ENCODE measurements at places on chromosomes 16 and 17.

DNA sequence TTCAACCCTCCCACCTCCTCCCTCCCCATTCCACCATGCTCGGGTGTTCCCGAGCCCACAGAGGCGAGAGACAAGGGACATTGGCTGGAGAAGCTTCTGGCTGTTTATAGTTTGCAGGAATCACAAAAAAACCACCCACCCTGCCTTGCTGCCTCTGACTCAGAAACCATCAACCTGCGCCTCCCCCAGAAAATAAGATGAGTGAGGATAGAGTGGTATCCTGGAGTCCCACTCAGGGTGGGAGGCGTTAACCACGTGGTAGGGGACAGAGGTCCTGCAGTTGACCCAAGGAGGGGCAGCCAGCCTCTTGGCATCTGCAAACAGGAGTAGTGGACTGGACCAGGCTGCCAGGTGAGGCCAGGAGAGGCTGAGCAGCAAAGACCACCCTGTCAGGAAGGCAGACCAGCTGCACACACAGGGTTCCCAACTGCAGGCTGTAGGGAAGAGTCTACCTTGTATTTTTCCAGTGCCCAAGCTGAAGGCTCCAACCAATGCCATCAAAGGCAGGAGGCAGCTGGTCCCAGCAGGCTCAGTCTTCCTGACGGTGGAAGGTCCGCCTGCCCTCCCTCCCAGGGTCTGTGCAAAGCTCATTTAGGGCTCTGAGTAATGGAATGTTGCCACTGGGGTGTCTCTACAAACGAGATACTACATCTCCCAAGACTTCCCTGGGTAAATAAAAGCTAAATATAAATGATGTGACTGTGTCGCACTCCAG is 201.5 kb upstream of the TNRC6C start:
- DNase-seq = no peak

GRCh38 chr16:9661336-9662017 is 520.8 kb downstream of the GRIN2A start:
- DNase-seq = no peak

- DNase-seq = peak; percentile 65
These were observed 83.8 kb upstream of the CCL2 start for GRCh38 chr17:34171245-34171818.

DNA sequence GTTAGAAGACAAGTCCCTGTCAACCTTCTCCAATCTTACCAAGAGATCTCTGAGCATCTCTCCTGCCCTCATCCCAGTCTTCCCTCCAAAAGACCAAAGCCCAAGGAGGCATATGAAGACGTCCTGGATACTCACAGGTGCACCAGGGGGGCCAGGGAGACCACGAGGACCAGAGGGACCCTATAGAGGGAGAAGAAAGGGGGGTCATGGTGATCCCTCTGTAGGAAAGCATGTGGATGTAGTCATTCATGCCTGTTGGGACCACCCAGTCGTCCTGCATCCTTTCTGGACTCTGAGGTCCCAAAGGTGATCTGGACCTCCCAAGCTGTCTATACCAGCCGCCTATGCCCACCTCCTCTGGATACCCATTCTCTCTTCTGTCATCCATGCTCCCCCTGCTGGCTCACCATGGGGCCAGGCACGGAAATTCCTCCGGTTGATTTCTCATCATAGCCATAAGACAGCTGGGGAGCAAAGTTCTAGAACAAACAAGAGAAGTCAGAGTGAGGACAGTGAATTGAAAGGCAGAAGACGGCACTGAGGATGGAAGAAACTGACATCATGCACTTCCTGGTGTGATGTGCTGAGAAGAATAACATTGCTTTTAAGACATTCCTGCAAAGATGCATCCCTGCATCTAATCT is 3.3 kb downstream of the COL1A1 start:
- DNase-seq = peak; percentile 69

- no peak for DNase-seq
These were observed 6.2 kb downstream of the COL1A1 start for GRCh38 chr17:50194934-50195865.

- DNase-seq = no peak
These were observed 432.2 kb upstream of the KIF2B start for GRCh38 chr17:53390575-53390974.

DNA sequence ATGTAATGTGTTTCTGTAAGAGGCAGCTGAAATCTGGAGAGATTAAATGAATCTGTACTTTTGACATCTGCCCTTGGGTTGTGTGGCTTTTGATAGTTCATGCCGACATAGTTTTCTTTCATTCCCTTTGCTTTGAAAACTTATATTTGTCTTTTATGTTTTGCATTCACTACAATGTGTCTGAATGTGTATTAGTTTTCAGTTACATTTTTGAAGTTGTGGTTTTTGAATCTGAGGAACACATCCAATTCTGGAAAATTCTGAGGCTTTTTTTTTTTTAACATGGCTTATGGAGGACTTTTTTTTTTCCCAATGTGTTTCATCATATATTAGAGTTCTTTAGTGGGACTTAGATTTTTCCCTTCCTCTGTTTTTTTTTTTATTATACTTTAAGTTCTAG is 683.7 kb upstream of the SOX9 start:
- DNase-seq = no peak

DNA sequence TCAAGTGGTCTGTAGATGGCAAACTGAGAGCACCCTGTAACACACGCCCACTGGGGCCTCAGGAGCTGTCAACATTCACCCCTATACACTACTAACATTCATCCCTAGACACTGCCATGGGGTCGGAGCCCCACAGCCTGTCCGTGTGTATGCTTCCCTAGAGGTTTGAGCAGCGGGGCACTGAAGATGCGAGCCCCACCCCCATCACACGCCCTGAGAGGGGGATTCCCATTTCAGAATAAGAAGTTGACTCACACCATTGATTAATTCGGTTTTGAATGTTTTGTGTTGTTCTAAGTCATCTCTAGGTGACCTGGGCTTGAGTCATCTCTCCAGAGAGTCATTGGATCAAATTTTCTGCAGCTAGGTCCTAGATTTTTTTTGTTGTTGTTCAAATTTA is 37.3 kb upstream of the MMD start:
- DNase-seq = peak; percentile 70

DNA sequence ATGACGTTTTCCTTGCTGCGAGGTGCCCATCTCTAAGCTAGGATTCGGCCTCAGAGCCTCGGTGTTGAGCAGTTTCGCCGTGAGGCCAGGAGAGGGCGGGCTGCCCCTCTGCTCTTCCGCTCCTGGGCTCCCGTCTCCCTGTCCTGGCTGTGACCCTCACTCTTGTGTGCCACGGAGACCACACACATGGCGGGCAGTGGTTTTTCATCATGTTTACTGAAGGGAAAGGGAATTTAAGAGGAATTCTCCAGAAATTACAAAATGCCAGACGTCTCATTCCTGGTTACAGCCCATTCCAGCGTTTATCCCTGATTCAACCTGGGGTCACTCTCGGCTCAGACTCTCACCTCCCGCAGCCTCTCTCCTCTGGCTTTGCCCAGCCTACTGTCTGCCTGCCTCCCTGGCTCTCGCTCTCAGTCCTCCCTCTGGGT is 96.8 kb upstream of the ELAC2 start:
- peak; percentile 13 for DNase-seq

DNA sequence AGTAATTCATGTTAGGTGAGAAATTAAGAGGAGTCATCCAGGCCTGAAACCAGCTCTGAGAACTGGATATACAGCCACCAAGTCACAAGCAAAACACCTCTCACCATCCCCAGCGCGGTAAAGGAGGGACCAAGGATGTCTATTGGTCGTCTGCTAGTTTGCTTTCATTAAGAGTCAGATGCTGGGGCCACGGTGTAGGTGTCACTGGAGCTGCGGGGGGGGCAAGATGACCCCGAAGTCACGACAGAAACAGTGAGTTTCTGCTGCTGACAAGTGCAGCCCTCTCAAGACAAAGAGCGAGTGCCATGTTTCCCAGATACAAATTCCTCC is 790 bp downstream of the NCBP3 start:
- peak; percentile 61 for DNase-seq

GRCh38 chr17:59620518-59621259 is 994 bp downstream of the CLTC start:
- DNase-seq = peak; percentile 69

DNA sequence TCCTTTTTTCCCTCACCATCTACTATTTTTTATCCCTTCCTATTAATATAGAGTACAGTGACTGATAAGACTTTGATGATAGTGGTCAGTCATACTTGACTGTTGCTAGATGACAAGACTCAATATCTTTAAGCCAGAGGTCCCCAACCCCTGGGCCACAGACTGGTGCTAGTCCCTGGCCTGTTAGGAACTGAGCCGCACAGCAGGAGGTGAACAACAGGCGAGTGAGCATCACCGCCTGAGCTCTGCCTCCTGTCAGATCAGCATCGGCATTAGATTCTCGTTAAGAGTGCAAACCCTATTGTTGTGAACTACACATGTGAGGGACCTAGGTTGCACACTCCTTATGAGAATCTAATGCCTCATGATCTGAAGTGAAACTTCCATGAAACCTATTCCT is 341.3 kb downstream of the BCAS3 start:
- DNase-seq = no peak

DNA sequence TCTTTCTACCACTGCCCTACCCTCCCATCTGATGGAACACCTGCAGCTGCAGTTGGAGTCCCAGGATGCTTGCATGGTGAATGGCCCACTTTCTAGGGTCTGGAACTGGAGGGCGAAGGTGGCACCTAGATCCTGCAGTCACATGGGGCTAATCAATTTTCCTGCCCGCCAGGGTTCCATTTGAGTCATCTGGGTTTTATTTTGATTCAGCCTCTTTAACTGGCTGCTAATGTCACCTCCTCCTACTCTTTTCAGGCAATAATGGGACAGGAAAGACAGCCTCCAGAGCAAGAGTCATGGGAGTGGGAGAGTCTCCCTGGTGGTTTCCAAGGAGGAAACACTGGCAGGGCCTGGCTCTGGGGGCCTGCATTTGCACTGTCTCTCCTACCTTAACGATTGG is 3.8 kb upstream of the TBKBP1 start:
- DNase-seq = no peak

DNA sequence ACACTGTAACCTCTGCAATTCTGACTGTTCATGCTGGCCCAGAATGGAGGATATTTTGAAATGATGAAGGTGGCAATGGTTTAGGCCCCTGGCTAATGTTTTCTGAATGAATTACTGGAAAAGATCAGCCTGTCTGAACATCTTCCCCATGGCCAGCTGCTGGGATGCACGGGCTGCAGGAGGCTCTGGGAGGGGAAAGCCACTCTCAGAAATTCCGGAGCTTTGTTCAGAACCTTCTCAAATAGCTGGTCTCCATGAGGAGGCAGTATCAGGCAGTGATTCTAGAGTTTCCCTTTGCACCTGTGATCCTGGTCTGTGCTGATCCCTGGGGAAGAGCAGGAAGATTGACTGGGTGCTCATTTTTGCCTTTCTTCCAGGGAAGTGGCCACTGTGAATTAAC is 5.0 kb downstream of the SLC6A2 start:
- DNase-seq = no peak

DNA sequence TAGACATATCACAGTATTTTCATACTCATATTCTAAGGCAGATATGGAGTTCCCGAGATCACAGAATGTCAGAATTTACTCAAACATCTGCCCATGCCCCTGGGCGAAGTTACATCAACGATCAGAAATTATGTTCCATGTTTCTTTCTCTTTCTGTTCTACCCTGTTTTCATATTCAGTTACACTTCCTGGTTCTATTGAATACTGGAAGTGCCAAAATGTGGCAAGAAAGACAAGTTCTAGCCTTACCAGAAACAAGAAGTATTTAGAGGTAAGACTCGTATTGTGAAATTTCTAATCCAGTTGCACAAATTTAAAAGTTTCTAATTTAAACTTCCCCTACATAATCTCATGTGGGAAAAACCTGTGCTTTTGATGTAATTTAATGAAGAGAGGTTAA is 36.1 kb downstream of the KCNJ2 start:
- DNase-seq = peak; percentile 3

GRCh38 chr17:53166731-53167130 is 656.0 kb upstream of the KIF2B start:
- no peak for DNase-seq

DNA sequence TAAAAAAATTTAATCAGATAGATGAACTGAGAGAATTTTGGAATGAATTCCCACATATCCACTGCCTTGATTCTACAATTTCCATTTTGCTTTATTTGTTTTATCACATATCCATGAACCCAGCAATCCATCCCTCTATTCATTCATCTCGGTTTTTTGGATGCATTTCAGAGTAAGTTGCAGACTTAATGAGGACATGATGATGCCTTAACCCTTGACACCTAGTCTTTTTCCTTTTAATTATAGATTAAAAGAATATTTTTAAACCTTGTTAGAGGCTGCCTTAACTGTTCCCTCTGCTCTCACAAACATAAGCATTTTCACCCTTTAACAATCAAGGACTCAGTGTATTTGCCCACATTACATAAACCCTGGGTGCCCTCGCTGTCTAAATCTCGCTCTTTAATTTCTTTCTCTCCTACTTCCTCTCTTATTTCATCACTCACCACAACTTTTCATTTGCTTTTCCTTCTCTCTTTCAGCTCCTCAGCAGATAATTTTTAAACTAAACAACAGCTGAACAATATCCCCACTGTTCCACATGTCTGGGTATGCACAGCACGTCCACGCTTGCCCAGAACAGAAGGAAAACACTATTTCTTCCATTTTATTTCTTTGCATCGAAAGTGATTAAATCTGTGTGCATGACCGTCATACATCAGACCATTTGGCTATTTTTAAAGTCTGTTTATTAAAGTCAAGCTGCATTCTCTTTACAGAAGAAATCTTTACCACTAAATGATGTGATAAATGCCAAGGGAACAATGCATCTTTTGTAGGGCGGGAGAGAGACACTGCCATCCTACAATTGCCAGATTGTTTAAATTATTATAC is 39.9 kb downstream of the IQCK start:
- DNase-seq = no peak

DNA sequence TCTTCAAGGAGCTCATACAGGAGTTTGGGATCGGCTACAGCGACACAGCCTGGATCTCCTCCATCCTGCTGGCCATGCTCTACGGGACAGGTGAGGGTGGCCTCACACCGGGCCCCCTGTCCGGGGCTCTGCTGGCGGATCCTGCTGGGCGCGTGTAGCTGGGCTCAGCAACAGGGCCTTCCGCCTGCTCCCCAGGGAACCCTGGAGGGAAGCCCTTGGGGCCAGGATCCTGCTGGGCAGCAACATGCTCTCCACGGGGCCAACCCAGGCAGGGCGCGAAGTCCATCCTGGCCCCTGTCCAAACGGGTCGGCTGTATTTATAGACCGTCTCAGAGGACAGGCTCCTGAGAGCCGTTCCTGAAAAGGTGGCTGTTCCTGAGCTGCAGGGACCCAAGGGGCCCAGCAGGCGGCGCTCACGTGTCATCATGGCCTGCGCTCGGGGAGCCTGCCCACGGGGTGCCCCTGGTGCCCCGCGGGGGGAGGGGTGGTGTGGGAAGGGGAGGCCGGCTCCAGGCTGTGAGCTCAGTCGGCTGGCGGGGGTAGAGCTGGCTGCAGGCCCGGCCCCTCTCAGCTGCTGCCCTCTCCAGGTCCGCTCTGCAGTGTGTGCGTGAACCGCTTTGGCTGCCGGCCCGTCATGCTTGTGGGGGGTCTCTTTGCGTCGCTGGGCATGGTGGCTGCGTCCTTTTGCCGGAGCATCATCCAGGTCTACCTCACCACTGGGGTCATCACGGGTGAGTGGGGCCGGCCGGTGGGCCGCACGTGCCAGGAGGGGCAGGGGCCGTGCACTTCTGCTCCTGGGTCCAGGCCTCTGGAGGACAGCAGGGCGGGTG is 7.5 kb downstream of the SLC16A3 start:
- DNase-seq = peak; percentile 62

GRCh38 chr16:3641801-3642396 is 12.6 kb upstream of the DNASE1 start:
- DNase-seq = no peak

- DNase-seq = no peak
These were observed 3.1 kb downstream of the ABCA5 start for GRCh38 chr17:69323806-69324205.

Data from GM12865 (cell line).